ENCODE measurements at places on chromosomes 3 and 15.

- DNase-seq: no peak
Measured at GRCh38 chr3:29346828-29347227, 66.0 kb downstream of the RBMS3 start.

- peak; percentile 75 for DNase-seq
Measured at GRCh38 chr3:185175370-185175987, 22.6 kb upstream of the C3orf70 start.

DNA sequence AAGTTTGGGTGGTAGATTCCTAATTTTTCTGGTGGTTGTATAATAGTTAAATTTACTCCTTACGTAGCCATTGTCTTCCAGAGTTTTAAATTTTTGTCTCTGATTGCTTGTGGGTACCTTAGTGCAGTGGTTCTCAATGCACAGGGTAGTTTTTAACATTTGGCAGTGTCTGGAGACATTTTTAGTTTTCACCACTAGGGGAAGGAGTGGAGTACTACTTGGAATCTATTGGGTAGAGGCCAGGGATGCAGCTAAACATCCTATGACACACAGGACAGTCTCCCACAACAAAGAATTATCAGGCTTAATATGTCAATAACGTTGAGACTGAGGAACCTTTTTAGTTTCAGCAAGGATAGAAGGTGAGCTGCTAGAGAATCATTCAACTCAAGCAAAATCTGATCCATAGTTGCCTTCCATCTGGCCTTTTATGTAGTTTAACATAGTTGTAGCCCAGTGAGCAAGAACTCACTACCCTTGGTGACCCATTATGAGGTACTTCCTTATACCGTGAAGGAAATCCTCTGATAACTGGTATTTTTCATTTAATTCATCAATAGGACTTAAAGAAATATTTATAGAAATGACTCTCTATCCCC, 8.6 kb upstream of the STX19 start:
- no peak for DNase-seq

DNA sequence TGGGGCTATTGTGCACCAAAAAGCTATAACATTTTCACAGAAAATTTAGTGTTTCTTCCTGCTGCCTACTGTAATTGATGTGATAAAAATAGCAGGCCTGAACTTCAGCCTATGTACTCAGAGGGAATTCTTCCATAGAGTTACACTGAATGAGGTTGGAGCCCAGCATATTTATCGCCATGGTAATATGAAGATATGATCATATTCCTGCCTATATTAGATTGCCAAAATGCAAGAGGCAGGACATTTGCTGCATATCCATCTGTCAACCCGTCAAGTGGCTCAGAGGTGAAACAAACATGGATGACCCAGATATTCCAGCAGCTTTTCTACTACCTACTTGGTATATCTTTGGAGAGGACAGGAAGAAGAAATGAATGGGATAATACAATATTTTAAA, 1150.6 kb downstream of the TBL1XR1 start:
- no peak for DNase-seq

DNA sequence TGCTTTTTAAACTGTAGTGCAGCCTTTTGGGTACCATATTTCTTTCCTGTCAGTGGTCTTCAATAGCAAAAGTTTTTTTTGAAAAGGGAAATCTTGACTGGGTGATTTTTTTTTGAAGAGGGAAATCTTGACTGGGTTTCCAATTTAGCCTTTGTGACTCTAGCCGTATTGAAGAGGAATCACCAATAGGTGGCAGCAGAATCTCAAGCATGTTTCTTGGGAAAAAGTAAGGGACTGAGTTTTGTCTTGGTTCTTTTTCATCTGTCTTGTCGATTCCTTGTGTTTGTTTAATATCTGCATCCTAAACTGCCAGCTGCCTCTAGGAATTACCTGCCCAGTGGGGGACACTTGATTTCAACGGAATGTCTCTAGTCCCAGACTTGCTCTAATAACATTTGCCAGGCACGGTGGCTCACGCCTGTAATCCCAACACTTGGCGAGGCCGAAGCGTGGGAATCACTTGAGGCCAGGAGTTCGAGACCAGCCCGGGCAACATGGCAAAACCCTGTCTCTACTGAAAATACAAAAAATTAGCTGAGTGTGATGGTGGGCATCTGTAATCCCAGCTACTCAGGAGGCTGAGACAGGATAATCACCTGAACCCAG, 89.2 kb downstream of the RBPMS2 start:
- DNase-seq: no peak

DNA sequence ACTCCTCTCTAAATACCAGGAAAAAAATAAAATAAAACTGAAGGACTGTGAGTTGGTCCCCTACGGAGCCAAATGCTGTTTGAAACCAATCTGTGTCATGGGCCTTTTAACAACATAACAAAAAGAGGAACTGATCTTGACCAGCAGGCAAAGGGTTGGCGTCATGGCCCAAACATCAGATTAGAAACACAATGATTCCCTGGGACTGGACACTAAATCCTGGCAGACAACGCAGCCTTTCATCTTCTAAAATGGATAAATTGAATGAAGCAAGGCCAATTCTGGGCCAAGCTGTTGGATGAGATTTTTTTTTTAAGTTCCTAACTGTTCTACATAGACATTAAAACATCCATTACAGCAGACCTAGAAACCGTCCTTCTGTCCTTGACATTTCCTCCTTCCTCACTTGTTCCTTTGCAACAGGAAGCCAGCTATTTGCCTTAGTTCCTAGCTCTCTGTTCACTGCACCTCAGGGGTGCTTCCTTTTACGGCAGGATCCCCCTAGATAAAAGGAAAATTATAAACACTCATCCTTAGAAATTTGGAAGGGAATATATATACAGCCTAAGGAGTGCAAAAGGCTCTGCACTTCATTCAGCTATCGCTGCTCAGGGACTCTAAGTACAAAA, 21.6 kb upstream of the TAFA4 start:
- no peak for DNase-seq

DNA sequence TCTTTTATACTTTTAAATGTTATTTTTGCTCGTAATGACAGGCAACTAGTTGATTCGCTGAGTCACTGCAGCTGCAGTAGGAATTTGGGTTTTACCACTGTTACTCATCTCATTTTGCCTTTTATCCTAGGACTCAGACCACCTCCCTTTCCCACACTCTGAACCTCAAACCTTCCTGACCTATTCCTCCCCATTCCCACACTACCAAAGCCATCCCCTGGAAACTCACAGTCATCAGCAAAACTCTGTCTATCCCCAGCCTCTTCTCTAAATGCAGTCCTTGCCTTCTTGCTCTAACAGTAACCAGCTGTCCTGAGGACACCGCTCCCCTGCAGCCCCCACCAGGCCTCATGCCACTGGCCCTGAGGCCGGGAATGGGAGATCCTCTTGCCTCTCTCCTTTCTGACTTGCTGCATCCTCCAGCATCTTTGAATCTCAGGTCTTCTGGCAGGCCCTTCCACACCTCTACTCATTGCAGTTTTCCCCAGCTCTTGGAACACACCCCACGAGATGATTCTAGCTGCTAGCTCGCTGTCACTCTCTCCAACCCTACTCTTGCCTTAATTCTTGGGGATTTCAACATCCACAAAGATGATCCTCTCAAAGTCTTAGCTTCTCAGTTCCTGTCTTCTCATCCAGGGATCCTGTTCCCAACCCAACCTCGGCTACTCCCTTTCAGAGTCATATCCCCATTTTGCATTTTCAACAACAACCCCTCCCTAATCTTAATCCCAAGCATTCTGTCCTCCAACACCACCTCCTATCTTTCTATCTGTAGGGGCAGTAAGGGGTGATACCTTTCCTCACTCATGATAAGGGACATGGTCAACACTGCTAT, 55.9 kb upstream of the C3orf80 start:
- no peak for DNase-seq

GRCh38 chr3:57943525-57944495, 64.4 kb upstream of the FLNB start:
- DNase-seq: no peak

GRCh38 chr3:134644731-134645514, 5.9 kb downstream of the KY start:
- DNase-seq: no peak

GRCh38 chr3:33181229-33181628, 37.4 kb downstream of the SUSD5 start:
- DNase-seq: no peak

GRCh38 chr3:58536501-58537411, at the start of gene ACOX2:
Gene ACOX2, minus strand, starts transcription at chr3:58537190. Its CDS starts 2,084 bp downstream, at chr3:58535106.
- peak; percentile 83 for DNase-seq

GRCh38 chr3:58804914-58805313, 138.3 kb upstream of the FAM3D start:
- no peak for DNase-seq

DNA sequence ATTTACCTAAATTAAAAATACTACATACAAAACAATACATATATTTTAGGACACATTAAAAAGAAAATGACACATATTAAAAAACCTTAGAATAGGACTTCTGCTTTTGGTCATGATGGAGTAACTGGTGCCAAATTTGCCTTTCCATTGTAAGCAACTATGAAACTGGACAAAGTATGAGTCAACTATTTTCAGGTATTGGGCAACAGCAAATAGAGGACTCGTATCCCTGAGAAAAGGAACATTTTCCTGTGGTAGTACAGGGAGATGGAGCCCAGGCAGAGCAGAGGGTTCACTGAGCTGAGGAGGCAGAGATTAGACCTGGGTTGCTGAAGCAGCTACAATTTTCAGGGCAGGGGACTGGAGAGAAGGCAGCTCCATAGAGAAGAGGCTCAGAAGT, 14.7 kb downstream of the CCR1 start:
- DNase-seq: no peak

DNA sequence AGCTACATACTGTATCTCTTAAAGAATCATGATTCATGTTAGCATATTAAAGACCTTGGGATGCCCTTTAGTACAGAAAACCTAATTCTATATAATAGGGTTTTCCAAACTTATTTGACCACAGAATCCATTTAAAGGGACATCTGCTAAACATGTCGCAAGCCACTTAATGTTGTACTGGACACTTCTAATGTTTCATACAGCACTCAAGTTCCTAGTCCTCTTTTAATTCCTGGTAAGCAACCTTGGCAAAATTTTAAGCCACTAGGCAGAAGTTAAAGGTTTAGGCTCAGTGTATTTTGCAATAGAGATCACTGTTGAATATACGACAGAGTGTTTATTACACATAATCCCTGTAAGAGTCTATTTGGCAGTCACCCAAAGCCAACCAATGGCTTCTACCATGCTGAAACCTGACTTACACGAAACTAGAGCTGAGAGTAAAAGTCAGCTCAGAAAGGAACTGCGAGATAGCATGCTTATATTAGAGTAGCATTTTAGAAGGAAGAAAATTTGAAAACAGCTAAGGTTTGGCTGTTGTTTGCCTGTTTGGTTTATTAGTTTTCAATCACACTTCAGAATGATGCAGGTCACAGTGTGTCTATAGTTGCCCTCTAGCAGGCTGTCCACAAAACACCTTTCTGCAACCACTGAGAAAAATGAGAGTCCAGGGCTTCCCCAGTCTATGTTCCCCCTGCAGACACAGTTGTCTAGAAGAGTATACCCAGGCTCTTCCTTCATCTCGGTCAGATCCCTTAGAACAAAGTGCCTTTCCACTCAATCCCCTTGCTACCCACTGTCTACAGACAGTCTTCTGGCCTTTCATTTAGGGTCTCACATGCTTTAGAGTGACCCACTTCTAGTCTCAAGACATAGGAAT, 104.4 kb downstream of the FMN1 start:
- no peak for DNase-seq

DNA sequence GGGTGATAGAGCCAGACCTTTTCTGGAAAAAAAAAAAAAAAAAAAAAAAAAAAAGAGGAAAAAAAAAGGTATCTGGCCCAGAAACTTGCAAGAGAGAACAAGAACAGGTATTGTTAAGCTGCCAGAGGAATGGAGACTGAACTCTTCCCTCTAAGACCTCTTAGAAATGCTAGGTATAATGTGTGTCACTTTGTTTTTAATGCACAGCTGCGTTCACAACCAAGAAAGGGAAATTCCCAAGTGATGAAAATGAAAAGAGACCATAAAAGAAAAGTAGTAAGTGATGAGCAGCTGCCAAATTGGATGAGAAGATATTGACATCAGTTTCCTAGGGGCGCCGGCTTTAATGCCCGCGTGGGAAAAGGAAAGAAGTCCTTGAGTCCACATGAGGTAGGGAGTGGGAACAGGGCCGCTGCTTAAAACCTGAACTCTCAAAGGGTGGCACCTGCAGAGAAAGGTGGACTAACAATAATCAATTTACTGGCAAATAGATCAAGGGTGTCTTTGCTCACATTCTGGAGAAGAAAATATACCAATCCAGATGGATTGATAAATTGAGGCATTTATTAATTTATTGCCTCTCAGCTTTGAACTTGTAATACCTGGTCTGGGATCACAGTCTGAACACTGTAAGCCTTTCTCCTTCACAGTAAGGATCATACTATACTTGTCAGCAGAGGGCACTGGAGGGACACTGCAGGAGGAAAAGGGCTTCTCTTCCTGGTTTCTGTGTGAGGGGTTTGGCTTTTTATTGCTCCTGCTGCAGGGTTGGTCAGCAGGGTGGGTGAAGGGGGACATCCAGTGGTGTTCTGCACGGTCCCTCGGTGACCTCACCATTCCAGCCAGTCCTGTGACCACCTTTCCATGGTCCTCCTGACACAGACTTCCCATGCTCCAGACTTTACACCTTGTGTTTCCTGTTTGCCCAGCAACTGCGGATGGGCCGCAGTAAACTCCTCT, 131.6 kb downstream of the AQP9 start:
- no peak for DNase-seq

GRCh38 chr3:104133630-104134029, 1233.1 kb upstream of the ALCAM start:
- DNase-seq: no peak

DNA sequence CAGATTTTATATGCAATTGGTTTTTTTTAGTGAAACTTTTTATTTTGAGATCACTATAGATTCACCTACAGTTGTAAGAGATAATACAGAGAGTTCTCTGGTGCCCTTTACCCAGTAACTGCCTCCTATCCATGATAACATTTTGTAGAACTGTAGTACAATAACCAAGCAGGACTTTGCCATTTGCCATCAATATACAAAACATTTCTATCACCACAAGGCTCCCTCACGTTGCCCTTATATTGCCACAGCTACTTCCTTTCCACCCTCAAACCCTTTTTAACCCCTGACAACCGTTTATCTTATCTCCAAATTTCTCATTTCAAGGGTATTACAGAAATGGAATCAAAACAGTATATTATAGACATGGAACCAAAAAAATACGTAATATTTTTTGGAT, 130.7 kb upstream of the GOLGA6L4 start:
- DNase-seq: no peak

DNA sequence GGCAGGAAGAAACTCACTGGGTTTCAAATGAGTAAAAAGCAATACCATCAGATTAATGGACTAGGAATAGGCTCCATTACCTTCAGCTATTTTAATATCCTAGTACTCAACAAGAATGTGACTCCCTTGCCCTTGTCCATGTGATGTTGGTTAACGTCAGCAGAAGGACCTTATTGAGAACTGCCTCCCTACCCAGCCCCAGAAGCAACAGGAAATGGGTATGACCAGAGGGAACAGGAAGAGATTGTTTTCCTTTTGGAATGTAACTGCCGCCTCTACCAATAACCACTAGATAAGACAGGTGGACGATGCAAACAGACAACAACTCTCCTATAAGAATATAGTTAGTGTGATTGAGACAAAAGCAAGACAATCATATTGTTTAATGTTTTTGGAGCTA, 10.4 kb upstream of the MME start:
- DNase-seq: no peak

GRCh38 chr3:165875644-165876043, 38.4 kb upstream of the BCHE start:
- DNase-seq: no peak

GRCh38 chr3:118077332-118077731, 957.3 kb downstream of the IGSF11 start:
- DNase-seq: no peak

GRCh38 chr3:22908989-22909507, 294.1 kb upstream of the UBE2E2 start:
- DNase-seq: no peak

Measured in heart left ventricle (tissue), 16 donors.